Stimulated activated CD8-positive, alpha-beta memory T cell treated with anti-CD3 and anti-CD28 coated beads, Interleukin-15, amount 100 ng/mL, for 1 hour (primary cell): ENCODE measurements at places on chromosomes 7 and 10.

DNA sequence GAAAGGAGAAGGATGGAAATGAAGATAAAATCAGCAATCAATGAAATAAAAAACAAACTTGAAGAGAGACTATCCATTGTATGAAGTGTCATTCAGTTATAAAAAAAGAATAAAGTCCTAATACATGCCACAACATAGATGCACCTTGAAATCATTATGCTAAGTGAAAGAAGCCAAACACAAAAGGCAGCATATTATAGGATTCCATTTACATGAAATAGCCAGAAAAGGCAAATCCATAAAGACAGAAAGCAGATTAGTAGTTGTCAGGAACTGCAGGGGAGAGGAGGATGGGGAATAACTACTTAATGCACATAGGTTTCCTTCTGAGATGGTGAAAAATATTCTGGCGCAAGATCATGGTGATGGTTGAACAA lies 6.6 kb upstream of the PON1 start:
- DNase-seq, result no peak

DNA sequence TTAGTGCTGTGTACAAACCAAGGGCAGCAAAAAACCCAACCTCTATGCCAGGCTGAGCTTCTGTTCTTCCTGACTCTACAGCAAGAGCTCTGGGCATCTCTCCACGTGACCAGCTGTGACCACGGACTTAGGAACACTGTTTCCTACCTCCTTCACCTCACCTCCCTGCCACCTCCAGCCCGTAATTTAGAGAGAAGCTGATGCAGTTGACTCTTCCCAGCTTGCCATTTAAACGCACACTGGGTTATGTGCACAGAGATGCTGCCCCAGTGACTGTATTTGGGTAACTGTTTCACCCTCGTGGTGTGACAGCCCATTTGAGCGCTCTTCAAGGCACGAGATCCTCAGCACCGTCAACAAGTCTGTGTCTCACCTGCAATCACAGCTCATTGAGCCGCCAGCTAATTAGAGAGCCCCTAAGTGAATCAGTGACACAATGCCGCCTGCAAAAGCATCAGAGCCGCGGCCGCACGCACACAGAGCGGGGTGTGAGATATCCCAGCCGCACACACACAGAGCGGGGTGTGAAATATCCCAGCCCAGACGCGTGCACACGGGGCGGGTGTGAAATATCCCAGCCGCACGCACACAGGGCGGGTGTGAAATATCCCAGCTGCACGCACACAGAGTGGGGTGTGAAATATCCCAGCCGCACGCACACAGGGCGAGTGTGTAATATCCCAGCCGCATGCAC lies 319.7 kb downstream of the PTPRN2 start:
- DNase-seq, result no peak

DNA sequence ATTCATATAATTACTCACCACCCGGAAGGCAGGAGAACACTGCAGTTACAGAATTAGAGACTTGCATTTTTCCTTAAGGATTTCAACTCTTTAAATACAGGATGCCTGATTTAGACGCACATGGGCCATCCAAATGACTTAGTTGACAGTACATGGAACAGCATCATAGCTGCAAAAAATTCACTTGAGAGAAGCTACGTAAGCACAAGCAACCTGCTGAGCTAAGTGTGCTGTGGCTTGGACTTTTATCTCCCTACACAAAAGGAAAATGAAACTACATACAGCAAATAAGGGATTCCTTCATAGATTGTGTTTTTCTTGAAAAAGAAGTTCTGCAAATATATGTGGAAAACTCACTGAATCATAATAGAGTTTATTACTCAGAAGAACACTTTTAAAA lies 152.6 kb downstream of the POU6F2 start:
- DNase-seq, result no peak

- DNase-seq, result no peak
Measured at GRCh38 chr7:96667026-96667425, 42.6 kb downstream of the SEM1 start.

DNA sequence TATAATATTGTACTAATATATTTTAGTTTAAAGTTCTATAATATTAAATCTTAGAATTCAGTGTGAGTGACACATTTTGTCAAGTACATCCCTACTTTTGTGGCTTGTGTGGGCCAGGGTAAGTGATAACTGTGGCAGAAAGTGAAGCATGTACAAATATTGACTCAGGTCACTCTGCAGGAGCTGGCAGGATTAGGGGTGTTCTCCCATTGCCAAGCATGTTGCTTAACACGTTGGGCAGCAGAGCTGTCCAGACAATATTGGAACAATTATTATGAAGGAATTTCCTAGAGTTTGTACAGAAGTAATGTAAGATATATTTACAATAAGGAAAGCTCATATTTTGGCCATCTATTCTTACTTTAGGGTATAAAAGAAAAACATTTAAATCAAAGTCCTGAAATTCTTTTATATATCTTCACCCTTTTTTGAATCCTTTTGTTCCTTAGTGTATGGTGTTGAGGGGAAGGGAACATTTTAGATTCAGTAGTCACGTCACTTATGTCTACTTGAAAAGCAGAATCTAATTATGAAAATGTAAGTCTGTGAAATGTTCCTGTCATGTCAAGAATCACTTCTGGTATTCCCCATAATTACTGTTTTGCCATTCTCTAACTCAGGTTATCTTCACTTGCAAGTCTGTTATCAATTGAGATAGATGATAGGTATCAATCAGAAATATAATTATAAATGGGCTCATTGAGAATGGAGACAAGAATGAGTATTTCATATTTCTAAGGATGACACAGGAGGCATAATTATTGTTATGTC lies 4.0 kb downstream of the HDAC9 start:
- DNase-seq, result no peak

DNA sequence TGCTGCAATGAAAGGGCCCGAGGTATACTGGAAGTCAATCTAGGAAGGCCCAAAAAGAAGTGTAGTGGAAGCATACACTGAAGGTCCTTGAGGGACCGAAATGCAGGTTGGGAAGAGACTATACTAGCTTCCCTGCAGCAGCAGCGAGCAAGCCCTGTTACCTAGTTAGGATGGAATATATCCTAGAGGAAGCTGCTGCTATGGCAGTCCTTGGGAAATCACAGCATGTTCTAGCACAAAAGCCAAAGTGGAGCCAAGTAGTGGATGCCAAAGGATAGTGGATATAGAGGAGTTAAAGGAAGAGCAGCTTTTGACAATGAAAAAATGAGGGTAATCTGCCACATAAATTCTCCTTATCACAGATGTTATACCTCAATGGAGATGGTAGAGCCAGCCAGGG lies 123.8 kb upstream of the STARD3NL start:
- no peak for DNase-seq

GRCh38 chr7:124322561-124322960 lies 289.7 kb upstream of the TMEM229A start:
- no peak for DNase-seq

DNA sequence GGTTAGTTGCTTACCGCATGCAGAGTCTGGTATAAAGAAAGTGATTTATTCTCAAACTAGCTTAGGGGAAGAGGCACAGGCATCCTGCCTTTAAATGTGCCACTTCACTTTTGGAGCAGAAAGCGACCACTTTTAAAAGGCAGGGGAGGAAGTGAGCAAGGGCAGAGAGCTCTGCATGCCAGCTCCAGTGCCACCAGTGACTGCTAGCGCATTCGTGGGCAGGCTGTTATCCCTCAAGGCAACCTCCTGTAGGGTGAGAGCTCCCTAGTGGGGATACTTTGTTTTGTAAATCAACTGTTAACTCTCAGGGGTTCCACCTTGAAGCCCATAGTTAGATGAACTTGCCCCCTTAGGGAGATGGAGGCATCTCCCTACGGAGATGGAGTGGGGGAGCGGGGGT lies 29.4 kb upstream of the GRB10 start:
- DNase-seq, result no peak

GRCh38 chr7:1022801-1023465 lies 21.4 kb upstream of the GPR146 start:
- no peak for DNase-seq

DNA sequence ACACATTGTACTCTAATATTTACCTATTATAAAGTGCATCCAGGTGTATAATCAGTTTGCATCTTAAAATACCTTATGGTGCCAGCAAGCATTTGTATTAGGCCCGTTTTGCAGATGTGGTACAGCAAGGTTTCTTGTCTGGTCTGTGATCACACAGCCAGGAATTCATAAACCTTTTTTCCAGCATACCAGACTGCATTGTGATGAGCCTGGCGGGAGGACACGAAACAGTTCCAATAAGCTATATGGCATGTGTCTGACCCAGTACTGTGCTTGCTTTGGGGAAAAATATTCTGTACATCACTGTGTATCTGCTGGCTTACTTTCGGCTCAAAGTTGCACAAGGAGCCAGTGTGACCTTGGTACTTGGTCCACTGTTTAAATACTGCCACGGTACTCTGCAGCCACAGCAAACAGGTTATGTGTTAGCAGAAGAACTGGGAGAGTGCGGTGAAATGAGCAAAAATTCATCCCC lies 36.3 kb downstream of the CHN2 start:
- no peak for DNase-seq

DNA sequence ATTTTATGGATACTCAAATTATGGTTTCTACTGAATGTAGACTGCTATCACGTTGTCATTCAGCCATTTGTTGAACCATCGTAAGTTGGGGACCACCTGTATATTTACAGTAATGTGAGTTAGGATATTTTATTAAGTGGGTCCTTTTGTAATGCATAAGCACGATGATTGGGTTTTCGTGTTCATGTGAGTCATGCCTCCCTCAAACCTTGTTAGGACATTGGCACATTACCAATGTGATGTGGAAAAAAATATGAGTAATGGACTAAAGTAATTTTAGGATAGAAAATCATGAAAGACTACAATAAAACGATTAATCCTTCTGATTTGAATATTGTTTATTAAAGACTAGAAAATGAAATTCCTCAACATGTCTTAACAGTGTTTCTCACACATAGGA lies 8.7 kb downstream of the SMC3 start:
- no peak for DNase-seq
